Panc1 (cell line): ENCODE measurements at places on chromosomes 16 and 17.

DNA sequence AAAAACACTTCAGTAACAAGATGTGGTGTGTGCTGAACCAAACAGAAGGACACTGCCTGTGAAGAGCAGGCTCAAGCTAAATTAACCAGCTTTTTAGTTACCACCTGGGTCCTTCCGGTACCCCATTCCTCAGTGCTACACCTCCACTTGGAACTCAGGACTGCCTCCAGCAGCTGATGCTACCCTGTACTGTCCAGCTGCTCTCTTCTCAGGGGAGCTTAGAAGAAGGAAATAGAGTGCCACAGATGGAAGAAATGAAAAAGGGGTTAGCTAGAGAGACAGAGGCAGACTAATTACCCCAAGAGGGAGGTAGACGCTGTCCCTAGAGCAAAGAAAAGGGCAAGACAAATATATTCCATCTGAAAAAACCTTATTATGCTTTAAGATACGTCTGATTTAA is 5.7 kb downstream of the MED13 start:
- no peak for DNase-seq

DNA sequence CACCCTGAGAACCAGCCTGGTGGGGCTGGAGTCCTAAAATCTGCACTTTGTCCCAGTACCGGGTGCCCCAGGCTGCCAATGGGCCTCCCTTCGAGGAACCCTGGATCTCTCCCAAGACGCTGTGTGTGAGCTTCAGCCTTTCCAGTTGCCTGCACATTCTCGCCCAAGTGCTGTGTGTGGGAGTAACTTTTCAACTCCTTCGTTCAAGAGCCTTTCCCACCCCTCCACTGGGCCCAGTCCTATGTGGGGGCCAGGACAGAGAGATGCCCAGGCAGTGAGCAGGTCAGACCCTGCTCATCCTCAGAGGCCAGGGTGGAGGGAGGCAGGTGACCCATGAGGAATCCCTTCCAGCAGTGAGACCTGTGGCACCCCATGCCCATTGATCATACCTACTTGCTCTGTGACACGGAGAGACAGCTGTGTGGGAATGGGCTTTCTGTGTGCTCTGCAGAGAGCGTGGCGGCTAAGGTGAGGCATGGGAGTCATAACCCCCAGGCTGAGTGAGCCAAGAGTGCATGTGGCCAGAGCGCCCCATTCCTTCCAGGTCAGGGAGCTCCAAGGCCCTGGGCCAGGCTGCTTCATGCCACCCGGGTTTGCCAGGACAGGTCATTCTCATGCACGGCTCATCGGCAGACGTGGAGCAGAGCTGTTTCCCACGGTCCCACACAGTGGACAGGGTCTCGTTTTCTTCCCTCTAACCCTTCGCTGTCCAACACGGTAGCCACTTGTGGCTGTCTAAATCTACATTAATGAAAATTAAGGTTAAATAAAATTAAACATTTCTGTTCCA is 154.4 kb downstream of the CLEC16A start:
- no peak for DNase-seq

DNA sequence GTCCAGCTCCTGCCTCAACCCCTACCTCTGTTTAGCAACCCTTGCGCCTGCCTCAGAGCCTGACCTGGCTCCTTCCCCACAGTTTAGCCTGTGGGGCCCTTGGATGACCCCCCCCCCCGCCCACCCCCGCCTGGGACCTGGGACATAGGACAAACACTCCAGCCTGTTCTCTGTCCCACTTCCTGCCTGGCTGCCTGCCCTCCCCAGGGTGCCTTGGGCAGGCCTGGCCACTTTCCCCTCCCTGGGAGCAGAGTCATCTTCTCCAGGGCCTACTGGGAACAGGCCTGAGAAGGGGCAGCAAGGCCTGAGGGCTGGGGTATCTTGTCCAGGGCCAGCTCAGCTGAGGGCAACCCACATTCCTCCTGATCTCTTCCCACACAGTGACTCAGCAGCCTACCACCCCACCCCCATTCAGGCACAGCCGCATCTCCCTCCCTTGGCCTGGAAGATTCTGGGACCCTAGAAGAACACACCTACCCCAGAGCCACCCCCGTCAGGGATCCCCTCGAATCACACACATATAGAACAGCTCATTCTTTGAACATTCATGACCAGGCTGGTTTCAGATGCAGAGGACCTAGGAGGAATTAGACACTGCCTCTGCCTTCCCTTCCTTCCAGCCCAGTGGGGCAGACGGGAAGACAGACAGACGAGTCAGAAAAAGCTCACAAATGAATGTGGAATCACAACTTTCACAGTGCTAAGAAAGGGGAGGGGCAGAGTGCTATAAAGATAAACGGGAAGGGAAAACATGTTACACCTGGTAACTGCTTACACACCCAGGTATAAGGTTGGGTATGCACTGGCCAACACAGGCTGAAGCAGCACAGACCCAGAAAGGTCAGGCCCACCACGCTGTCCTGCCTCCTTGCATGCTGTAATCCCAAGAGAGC is 6.0 kb downstream of the FHOD1 start:
- DNase-seq, result no peak

DNA sequence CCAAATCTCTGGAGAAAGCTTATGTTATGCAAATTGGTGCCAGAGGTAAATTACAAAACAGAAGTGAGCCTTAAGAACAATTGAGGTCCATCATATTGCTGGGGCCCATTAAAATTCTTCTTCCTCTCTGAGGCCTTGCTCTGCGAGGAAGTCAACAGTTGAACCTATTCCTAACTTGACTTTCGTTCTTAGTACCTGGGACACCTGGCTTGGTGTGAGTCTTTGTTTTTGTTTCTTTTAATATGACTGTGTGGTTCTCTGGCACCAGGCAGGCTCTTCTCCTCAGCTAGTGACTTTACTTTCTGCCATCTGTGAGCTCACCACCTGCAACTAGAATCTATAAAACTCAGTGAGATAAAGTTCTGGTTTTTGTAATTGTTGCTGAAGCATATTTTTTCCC is 120.4 kb downstream of the CBLN1 start:
- no peak for DNase-seq

DNA sequence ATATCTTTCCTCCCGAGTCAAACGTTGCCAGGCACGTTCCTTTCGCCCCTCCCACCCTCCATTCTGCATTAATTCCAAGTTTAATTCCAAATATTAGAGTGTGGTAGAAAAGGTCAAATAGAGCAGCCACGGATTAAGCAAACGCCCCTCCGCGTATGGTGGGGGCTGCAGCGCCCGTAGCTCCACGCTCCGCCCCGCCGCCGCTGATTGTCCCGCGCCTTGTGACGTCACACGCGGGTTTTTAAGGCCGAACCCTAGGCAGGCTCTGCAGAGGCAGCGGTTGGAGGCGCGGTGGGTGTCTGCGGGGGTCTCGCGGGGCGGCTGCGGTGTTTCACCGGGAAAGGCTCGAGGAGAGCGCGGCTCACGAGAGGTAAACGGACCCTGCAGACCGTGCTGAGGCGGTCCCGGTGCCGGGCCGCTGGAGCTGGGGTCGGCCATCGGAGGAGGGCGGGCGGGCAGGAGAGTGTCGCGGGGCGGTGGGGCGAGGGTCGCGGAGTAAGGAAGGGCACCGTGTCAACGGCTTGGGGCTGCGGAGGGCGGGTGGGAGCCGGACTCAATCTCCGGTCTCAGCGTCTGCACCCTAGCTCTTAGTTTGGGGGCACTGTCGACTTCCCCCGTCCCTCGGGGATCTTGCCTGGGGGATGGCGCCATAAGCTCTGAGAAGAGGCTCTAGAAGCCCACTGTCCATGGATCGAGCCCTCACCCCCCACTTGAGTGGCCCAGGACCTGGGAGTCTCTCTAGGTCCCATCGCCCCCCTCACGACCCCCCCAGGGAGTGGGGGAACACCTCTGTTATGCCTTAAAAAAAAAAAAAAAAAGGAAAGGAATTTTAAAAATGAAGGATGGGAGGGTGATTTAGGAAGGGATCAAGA is at the start of gene ARL4D:
ARL4D (plus strand) TSS at position 270 of the 872 bp plus-strand sequence. CDS start 740 bp downstream, outside the sequence.
- DNase-seq, result no peak

DNA sequence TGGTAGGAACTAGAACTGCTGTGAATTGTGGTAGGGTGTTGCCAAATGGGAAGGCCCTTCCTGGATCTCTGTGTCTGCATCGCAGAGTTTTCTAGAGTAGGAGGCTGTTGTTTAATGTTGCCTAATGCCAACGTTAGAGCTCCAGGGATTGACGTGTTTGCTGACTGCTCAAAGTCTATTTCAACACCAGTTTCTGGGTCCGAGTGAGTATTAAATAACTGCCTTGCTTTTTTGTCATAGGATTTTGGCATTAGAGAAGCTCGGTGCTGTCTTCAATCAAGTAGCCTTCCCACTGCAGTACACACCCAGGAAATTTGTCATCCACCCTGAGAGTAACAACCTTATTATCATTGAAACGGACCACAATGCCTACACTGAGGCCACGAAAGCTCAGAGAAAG is 40.0 kb downstream of the SF3B3 start:
- no peak for DNase-seq

- no peak for DNase-seq
Observed at GRCh38 chr16:67406111-67406971, 9.9 kb downstream of the ZDHHC1 start.

- no peak for DNase-seq
Observed at GRCh38 chr17:2566056-2566455, 27.4 kb upstream of the PAFAH1B1 start.

DNA sequence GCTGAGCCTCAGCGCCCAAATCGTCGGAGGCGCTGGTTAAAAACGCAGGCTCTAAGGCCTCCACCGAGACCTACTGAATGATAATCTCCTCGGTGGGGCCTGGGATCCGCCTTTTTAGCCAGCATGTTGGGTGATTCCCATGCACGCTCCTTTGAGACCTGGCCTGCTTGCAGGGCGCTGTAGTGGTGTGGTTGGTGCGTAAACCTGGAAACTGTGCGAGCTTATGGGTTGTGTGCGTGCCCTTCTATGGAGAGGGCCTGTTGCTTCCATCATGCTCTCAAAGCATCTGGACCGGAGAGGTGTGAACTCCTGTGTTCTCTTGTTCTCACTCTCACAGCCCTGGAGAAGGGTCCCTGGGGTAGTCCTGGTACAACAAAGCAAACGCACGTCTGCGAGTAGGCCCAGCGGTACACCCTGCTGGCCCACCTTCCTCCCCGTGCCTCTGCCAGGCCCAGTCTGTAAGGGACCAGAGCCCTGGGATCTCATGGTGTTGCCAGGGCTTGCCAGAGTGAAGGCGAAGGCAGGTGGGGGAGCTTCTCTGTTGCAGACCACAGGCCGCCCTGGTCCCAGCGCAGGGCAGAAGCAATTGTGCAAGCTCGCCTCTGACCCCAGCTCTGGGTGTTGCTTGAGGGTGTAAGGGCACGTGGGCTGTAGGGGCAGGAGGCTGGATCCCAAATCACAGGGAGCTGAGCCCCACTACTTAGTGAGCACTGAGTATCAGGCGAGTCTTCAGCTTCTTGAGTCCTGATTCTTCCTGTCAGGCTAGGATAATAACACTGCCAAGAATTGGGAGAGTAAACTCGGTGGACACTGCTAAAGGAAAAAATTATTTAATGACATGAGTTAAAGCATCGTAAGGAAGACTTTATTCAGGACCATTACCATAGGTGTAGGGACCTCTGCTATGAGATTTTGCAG is 879 bp upstream of the LRRC75A start:
- no peak for DNase-seq

GRCh38 chr16:80319181-80319580 is 221.6 kb upstream of the DYNLRB2 start:
- DNase-seq, result no peak

GRCh38 chr17:53668854-53669253 is 153.9 kb upstream of the KIF2B start:
- DNase-seq, result no peak

GRCh38 chr17:3879591-3880417 is 13.0 kb downstream of the CAMKK1 start:
- no peak for DNase-seq

DNA sequence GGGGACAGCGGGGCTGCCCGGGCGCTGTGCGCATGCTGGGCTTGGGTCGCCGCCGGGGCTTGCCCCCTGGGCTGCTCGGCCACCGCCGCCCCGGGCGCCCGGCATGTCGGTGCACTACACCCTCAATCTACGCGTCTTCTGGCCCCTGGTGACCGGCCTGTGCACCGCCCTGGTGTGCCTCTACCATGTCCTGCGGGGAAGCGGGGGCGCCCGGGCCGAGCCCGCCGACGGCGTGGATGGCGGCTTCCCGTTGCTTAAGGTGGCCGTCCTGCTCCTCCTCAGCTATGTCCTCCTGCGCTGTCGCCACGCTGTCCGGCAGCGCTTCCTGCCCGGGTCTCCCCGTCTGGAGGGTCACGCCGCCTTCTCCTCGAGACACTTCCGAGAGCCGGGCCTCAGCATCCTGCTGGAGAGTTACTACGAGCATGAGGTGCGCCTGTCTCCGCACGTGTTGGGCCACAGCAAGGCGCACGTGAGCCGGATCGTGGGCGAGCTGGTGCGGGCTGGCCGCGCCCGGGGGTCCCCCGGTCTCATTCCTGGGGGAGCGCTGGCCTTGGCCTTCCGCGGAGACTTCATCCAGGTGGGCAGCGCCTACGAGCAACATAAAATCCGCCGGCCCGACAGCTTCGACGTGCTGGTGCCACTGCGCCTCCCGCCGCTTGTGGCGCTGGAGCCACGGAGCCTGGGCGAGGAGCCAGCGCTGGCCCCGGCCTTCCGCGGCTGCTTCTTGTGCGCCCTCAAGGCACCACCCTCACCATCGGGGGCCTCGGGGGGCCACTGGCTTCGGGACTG is 789 bp downstream of the ITPRIPL2 start:
- DNase-seq, result no peak

DNA sequence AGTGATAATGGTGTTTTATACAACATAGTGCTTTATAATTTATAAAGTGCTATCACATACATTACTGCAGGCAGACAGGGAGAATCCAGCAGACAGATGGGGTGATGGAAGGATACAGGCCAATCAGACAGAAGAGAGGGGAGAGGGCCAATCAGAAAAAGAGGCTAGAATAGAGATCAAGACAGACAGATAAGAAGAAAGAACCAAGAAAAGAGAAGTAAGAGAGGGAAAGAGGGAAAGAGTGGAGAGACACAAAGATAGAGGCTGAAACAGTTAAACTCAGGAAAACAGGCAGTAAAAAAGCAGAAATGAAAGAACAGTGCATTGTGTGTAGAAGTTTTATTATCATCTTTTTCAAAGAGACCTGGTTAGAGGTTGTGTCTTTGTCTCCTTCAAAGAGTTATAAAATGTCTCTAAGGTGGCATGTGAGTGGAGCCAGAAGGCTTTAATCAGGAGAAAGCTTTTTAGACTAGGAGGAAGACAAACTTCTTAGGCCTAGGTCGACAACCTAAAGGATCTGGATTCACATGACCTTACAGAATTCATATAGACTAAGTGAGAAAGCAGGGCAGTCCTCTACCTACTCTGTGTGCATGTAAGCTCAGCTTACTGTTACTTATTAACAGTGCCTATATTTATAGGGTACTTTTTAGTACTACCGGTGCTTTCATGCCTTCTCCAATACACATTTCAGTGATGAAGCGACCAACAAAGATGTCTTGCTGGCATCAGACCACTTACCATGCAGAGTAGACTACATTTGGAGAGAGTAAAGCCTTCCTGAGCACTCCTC is 8.3 kb upstream of the CHD3 start:
- DNase-seq, result no peak

GRCh38 chr16:66365651-66366050 is 840 bp upstream of the CDH5 start:
- no peak for DNase-seq

DNA sequence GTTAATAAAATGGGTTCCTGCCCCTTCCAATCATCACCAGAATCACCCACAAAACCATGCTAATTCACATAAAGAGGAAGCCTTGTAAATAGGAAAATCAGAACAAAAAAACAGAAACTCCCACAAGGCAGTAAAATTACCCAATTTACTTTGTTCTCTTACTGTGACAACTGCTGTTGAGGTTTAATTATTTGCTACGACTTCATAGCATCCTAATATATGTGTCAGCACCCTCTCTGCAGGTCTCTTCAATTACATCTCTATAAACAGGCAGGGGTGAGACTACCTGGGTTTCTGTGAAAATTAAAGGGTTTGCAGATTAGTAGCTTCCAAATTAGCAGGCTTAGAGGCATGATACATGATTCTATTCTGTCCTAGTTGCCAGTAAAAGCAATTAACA is 2.7 kb downstream of the WDR59 start:
- DNase-seq, result no peak
